Breast epithelium (tissue), 4 donors: ENCODE measurements at places on chromosomes 1 and 21.

GRCh38 chr1:109954041-109954512 lies 30.5 kb upstream of the AHCYL1 start:
- no peaks in the 10 kb centered on the region for H3K36me3 ChIP-seq
- H3K4me1 ChIP-seq, result no peaks in the 10 kb centered on the region
- H3K27ac ChIP-seq, result no peak overlapping the region
- H3K27me3 ChIP-seq, result no peaks in the 10 kb centered on the region
- DNase-seq, result no peak

DNA sequence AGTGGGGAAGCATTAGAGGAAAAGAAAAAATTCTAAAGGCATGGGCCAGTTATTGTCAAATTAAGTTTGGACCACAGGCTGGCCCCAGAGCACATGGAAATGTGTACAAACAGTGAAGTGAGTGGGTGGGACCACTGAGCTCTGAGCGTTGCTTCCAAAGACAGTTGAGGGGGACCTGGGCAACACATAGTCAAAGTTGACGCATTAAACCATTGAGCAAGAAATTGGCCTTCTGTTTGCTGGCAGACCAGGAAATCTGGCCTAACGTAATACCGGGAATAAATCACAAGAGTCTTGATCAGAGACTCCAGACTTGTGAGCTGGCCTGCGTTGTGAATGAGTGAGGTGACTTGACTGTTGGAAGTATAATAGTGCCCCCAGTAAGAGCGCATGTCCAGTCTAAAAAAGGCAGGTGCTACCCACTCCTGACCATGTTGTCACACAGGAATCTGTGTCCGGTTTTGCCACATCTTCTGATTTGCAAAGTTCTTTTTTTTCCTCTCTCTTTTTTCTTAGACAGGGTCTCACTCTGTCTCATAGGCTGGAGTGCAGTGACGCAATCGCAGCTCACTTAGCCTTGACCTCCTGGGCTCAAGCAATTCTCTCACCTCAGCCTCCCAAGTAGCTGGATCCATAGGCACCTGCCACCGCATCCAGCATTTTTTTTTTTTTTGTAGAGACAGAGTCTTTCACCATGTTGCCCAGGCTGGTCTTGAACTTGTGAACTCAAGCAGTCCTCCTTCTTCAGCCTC lies 10.7 kb downstream of the EPHB2 start:
- no peaks in the 10 kb centered on the region for H3K4me1 ChIP-seq
- no peaks in the 10 kb centered on the region for H3K36me3 ChIP-seq
- H3K4me3 ChIP-seq, result no peak overlapping the region
- no peaks in the 10 kb centered on the region for H3K27me3 ChIP-seq
- no peak for DNase-seq

- no peaks in the 10 kb centered on the region for H3K27me3 ChIP-seq
- H3K27ac ChIP-seq, result no peak overlapping the region
- no peaks in the 10 kb centered on the region for H3K4me1 ChIP-seq
- no peak for DNase-seq
- no peaks in the 10 kb centered on the region for H3K36me3 ChIP-seq
- H3K4me3 ChIP-seq, result no peak overlapping the region
Measured at GRCh38 chr1:50218344-50219120, 109.8 kb downstream of the ELAVL4 start.

GRCh38 chr21:39077876-39078275 lies 105.4 kb downstream of the PSMG1 start:
- H3K36me3 ChIP-seq, result no peaks in the 10 kb centered on the region
- no peak overlapping the region for H3K27ac ChIP-seq
- H3K27me3 ChIP-seq, result no peaks in the 10 kb centered on the region
- no peaks in the 10 kb centered on the region for H3K4me1 ChIP-seq
- no peak overlapping the region for H3K4me3 ChIP-seq
- DNase-seq, result no peak

- H3K27me3 ChIP-seq, result no peaks in the 10 kb centered on the region
- no peaks in the 10 kb centered on the region for H3K4me1 ChIP-seq
- no peak for DNase-seq
Measured at GRCh38 chr1:112793631-112794565, 78.8 kb upstream of the PPM1J start.

DNA sequence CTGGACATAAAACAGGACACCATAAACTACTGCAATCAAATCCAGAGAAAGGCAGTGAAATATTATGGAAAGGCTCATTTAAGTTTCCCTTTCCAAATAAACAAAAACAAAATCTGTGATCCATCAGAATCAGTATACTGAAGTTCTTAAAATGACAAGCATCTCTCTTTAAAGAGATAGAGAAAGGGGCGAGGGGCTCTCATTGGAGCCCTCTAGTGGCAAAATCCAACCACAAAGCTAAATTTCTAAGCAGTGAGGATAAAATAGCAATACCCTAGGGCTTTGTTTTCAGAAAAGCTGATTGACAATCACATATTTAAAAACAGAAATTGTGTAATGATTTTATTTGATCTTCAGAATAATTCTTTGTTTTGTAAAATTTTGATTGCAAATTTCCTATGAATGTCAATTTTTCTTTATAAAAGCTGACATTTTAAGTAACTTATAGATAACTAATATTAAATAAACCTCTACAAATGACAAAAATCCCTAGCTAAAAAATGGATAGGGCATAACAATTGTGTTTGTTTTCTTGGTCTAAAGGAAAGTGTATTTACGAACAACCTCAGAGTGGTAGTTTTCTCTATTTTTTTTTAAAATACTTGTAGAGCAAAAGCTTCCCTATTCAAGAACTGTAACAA lies 138.2 kb downstream of the COL24A1 start:
- H3K4me1 ChIP-seq, result no peaks in the 10 kb centered on the region
- no peaks in the 10 kb centered on the region for H3K36me3 ChIP-seq
- H3K27me3 ChIP-seq, result no peaks in the 10 kb centered on the region
- DNase-seq, result no peak
- H3K27ac ChIP-seq, result no peak overlapping the region

DNA sequence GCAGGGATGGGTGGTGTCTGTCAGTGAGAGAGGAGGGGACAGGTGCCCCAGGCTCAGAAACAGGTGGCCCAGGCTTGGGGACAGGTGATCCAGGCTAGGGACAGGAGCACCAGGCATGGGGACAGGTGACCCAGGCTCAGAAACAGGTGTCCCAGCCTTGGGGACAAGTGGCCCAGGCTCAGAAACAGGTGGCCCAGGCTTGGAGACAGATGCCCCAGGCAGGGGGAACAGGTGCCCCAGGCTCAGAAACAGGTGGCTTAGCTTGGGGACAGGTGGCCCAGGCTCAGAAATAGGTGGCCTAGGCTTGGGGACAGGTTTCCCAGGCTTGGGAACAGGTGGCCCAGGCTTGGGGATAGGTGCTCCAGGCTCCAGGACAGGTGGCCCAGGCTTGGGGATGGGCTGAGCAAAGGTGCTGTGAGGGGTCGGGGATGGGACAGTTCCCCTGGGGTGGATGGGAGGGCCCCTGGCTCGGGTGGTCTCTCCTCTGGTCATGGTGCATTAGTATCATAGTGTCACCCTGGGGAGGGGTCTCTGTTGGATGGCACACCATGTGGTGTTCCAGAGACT lies 87.7 kb upstream of the C1orf174 start:
- H3K36me3 ChIP-seq, result no peaks in the 10 kb centered on the region
- no peaks in the 10 kb centered on the region for H3K4me1 ChIP-seq
- no peak for DNase-seq
- H3K27ac ChIP-seq, result no peak overlapping the region
- H3K4me3 ChIP-seq, result no peak overlapping the region
- H3K27me3 ChIP-seq, result peaks cover 3% of the 10 kb centered on the region

- no peak overlapping the region for H3K27ac ChIP-seq
- H3K4me1 ChIP-seq, result no peaks in the 10 kb centered on the region
- no peak for DNase-seq
- H3K4me3 ChIP-seq, result no peak overlapping the region
- no peaks in the 10 kb centered on the region for H3K27me3 ChIP-seq
Measured at GRCh38 chr1:233460692-233461091, 133.2 kb downstream of the MAP3K21 start.

- H3K4me1 ChIP-seq, result peaks cover 19% of the 10 kb centered on the region
- H3K27ac ChIP-seq, result peak overlapping the region; percentile 96
- H3K36me3 ChIP-seq, result no peaks in the 10 kb centered on the region
- peak overlapping the region; percentile 99 for H3K4me3 ChIP-seq
- no peak for DNase-seq
Measured at GRCh38 chr21:31732597-31733550, 956 bp upstream of the SCAF4 start.

DNA sequence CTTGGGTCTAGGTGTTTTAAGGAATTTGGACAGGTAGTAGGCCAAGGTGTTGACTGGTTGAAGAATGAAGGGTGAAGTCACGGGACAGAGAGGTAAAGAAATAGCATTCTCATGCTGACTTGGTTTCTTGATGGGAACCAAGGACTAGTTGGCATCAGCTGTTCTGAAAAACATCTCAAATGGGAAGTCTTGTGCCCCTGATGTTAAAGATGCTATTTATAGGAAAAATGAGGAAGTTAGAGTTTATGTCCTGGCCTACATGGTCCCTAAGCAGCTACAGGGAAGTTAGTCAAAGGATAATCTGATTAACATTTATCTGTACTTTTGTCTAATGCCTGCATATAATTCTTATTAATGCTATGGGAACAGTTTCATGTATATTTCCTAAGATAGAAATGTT lies 262.4 kb downstream of the HHIPL2 start:
- no peaks in the 10 kb centered on the region for H3K27me3 ChIP-seq
- H3K4me3 ChIP-seq, result no peak overlapping the region
- no peak for DNase-seq
- no peak overlapping the region for H3K27ac ChIP-seq
- no peaks in the 10 kb centered on the region for H3K36me3 ChIP-seq

GRCh38 chr1:205665201-205666045 lies 14.9 kb downstream of the SLC45A3 start:
- H3K4me3 ChIP-seq, result no peak overlapping the region
- peak overlapping the region; percentile 15 for H3K27ac ChIP-seq
- DNase-seq, result no peak
- no peaks in the 10 kb centered on the region for H3K36me3 ChIP-seq
- peaks cover 14% of the 10 kb centered on the region for H3K4me1 ChIP-seq

DNA sequence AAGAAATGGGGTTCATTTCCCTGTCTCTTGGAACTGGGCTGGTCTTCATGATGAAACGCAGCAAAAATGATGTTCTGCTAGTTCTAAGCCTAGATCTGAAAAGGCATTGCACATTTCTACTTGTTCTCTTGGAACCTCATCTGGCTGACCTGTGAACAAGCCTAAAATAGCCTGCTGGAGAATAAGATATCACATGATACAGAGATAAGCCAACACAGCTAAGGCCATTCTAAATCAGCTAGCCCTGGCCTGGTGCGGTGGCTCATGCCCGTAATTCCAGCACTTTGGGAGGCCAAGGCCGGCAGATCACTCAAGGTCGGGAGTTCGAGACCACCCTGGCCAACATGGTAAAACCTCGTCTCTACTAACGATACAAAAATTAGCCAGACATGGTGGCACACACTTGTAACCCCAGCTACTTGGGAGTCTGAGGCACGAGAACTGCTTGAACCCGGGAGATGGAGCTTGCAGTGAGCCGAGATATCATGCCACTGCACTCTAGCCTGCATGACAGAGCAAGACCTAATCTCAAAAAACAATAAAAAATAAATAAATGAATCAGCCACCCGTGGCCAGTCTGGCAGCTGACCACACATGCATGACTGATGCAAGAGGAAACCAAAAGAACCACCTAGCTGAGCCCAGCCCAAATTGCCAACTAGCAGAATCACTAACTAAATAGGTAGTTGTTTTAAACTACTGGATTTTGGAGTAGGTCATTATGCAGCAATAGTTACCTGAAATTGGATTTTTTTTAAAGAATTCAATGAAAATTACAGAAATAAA lies 18.0 kb downstream of the CD244 start:
- no peak overlapping the region for H3K27ac ChIP-seq
- DNase-seq, result no peak
- no peaks in the 10 kb centered on the region for H3K36me3 ChIP-seq
- no peak overlapping the region for H3K4me3 ChIP-seq
- no peaks in the 10 kb centered on the region for H3K4me1 ChIP-seq
- no peaks in the 10 kb centered on the region for H3K27me3 ChIP-seq

DNA sequence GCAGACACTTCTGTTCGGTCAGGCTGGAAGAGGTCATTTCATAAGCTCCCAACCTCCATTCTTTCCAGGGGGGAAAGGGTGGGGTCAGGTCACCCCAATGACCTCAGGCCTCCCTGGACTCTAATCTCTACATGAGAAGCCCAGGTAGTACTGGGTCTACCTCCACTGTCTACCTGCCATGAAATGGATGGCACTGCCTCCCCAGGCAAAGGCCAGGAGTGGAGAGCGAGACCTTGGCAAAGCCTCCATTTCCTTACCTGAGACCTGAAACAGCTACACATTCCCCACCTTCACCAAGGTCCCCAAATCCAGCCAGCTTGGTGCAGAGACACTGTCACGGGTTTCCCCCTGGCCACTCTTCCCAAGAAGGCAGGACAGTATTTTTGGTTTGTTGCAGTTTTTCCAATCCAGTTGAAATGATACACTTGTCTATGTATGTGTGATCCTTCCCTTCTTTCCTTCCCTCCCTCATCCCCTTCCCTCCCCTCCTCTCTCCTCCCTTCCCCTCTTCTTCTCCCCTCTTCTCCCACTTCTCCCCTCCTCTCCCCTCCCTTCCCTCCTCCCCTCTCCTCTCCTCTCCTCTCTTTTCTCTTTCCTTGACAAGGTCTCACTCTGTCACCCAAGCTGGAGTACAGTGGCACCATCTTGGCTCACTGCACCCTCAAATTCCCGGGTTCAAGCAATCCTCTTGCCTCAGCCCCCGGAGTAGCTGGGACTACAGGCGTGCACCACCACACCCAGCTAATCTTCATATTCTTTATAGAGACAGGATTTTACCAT lies 16.1 kb downstream of the BTG2 start:
- H3K27me3 ChIP-seq, result no peaks in the 10 kb centered on the region
- H3K4me3 ChIP-seq, result no peak overlapping the region
- peak overlapping the region; percentile 92 for H3K27ac ChIP-seq
- DNase-seq, result no peak

GRCh38 chr1:190124068-190124467 lies 353.6 kb downstream of the BRINP3 start:
- H3K36me3 ChIP-seq, result peaks cover 3% of the 10 kb centered on the region
- DNase-seq, result no peak
- no peaks in the 10 kb centered on the region for H3K27me3 ChIP-seq
- no peak overlapping the region for H3K4me3 ChIP-seq
- H3K4me1 ChIP-seq, result no peaks in the 10 kb centered on the region
- no peak overlapping the region for H3K27ac ChIP-seq

DNA sequence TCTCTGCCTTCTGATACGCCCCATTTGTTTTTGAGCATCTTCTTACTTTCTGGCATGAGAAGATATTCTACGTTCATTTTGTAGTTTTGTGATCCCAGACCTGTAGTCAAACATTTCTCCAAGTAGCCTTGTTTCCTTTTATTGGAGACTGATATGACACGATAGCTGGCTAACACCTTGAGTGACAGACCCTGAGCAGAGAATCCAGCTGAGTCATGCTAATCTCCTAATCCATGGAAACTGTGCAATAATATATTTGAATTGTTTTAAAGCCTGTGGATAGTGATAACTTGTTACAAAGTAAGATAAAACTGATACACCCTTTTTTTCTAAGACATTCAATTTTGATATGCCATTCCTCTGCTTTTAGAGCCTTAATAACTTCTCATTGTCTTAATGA lies 1.2 kb upstream of the IFI44L start:
- H3K4me1 ChIP-seq, result no peaks in the 10 kb centered on the region
- no peak for DNase-seq
- H3K36me3 ChIP-seq, result no peaks in the 10 kb centered on the region
- peak overlapping the region; percentile 79 for H3K27ac ChIP-seq
- peak overlapping the region; percentile 57 for H3K4me3 ChIP-seq
- no peaks in the 10 kb centered on the region for H3K27me3 ChIP-seq
